Activated CD4-positive, alpha-beta T cell treated with anti-CD3 and anti-CD28 coated beads, Interleukin-10, Interleukin-2, amounts not matched to agents 100 ng/mL and 50 ng/mL, durations not matched to agents 16 hours and 8 hours (primary cell): ENCODE measurements at places on chromosomes 1 and 21.

GRCh38 chr1:85609976-85610375 is 29.4 kb downstream of the CCN1 start:
- no peak for DNase-seq

GRCh38 chr1:1035291-1035943 is 15.5 kb downstream of the AGRN start:
- no peak for DNase-seq

DNA sequence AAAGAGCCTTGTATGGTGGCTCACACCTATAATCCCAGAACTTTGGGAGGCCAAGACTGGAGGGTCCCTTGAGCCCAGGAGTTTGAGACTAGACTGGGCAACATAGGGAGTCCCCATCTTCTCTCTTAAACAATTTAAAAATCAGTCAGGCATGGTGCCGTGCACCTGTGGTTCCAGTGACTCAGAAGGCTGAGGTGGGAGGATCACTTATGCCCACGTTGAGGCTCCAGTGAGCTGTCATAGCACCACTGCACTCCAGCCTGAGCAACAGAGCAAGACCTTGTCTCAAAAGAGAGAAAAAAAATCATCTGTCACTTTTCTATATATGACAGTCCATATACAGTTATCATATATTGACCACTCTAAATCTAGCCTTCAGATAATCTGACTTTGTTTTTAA is 658.3 kb downstream of the LTN1 start:
- no peak for DNase-seq

DNA sequence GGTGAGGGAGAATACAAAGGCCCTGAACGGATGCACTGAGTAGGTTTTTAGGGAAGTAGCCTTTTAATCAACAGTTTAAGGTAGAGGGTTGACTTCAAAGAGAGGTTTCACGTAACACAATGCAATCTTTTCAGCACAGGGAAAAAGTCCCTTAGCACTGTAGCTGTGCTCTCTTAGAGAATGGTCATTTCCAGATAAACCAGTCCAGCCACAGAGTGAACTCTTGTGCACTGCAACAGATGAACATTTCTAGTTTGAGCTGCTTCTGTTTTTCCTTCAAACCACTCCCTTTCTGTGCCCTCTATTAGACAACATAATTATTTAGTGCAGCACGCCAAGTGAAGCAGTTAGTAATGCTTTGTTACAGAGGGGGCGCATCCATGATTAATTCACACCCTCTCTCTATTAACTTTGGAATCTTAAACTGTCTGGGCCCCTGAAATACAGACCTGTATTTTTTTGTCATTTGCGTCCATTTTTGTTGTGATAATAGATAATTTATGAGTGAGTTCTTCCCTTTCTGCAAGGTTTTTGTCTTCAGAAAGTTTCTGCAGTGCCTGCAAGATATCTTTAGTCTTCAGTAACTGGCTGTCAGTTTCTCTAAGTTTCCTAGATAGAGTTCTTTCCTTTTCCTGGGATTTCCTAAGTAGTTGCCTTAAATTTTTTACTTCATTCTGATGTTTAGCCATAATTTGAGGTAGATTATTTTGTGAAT is 22.9 kb downstream of the LCA5L start:
- no peak for DNase-seq

GRCh38 chr1:23589585-23589986 is 30.3 kb upstream of the ID3 start:
- DNase-seq = no peak

DNA sequence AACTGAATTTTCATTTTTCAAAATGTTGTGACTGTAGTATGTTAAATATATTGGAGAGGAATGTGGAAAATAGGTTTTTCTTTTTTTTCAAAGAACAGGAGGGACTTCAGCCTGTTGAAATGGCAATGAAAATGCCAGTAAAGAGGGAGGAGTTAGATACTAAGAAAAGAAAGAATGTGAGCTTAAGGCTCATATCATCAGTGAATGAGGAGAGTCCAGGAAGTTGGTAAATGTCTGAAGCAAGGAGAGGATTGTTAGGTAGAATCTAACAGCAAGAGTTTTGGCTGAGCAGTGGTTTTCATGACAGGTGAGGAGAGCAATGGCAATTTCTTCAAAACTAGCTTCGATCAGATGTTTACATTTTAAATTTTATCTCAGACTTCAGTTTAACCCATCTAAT is 43.0 kb downstream of the PLA2G4A start:
- DNase-seq = no peak

GRCh38 chr1:248576260-248576980 is 1.9 kb upstream of the OR2T34 start:
- peak; percentile 22 for DNase-seq

DNA sequence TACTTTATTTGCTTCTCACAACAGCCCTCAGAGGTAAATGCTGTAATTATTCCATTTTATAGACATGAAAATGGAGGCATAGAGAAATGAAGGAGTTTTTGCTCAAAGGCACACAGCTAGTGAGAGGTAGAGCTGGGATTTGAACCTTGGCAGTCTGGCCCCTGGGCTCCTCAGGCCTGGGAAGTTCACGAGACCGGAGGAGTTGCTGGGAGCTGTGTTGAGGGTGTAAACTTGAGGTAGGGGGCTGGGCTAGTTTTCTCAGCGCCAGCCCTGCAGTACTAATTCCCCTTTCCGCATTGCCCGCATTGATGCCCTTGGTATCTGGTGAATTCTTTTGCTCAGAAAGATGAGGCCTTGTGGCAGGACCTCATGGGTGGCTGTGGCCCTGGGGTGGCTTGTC is 73.3 kb downstream of the PTPRU start:
- no peak for DNase-seq

GRCh38 chr1:56284928-56285327 is 294.4 kb downstream of the PLPP3 start:
- DNase-seq = no peak

DNA sequence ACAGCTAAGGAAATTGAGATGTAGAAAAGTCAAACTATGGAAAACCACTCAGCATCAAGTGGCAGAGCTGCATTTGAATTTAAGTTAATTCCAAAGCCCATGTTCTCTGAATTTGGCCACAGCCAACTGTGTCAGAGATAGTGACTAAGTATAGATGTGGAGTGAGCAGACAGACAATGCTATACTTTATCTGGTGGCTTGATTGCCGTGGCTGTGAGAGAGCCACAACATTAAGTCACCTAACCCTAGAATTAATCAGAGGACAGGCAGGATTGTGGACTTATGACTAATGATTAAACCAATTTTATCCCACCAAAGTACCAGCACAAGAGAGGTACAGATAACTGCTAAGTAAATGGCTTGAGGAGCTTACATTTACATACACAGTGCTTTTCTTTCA is 209.8 kb downstream of the TPR start:
- DNase-seq = no peak

- DNase-seq = peak; percentile 54
Measured at GRCh38 chr1:8671306-8671917, 146.0 kb downstream of the RERE start.

DNA sequence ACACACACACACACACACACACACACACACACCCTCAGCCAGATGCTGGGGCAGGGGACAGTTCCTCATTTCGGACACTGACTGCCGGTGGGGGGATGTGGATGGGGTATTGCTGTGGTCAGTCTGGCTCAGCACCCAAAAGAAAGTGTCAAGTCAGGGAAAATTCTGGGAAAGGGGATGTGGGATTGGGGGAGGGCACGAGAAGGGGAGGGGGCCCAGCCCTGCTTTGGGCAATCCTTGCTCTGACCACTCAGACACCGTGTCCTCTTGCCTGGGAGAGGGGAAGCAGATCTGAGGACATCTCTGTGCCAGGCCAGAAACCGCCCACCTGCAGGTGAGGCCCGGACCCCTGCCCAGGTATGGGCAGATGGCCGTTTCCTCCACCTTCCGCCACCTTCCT is at the start of gene C1QC:
Gene C1QC (plus strand): TSS at position 253 of the 400 bp plus-strand sequence. CDS start 391 bp downstream, outside the sequence.
- no peak for DNase-seq

DNA sequence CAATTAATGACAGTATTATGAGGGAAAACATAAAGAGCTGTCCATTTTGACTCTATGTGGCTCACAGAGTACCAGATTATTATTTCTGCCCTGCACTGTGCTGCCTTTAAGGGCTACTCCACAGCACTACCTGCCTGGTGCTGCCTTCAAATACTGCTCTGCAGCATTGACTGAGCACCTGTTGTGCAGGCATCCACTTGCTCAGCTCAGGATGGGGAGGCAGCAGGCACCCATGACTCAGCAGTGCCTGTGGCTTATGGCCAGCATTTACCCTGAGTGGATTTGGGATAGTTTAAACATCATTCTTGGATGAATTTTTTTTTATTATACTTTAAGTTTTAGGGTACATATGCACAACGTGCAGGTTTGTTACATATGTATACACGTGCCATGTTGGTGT is 953 bp upstream of the KPRP start:
- no peak for DNase-seq

DNA sequence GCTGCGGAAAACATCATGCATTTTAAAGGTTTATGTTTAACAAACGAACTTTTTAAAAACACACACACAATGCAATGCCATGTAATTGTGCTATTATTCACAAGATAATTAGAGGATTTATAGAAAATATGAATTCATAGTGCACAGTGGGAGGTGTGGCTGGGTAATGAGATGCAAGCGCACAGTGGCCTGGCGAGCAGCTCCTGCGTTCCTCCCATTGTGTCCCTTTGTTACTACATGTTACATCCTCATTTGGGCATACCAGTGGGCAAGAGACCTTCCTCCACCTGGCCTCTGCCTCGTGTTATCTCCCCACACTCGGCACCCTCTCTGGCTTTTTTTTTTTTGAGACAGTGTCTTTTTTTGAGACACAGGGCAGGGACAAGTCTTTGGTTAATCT is 30.0 kb upstream of the TENT5B start:
- no peak for DNase-seq

GRCh38 chr21:14916676-14917141 is 148.1 kb downstream of the NRIP1 start:
- no peak for DNase-seq

DNA sequence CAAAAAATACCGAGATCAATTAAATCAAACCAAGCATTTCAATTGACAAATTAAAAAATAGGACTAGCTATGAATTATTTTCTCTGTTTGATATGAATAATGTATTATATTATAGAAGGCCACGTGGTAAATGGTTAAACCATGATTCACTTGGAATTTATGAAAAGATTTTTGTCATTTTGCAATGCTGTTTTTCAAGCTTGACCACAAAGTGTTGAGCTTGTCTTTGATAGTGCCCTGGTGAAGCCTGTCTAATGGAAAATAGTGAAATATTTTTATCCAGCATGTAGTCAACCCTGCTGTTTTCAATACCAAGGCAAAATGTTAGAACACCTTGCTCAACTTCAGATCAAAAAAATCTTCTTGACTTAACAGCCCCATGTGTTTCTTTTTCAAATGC is 288.0 kb upstream of the PRMT6 start:
- no peak for DNase-seq

- peak; percentile 80 for DNase-seq
Measured at GRCh38 chr1:119711804-119712341, at the start of gene PHGDH. Gene PHGDH, plus strand, starts transcription at chr1:119711934. Its CDS starts 89 bp downstream, at chr1:119712023.

DNA sequence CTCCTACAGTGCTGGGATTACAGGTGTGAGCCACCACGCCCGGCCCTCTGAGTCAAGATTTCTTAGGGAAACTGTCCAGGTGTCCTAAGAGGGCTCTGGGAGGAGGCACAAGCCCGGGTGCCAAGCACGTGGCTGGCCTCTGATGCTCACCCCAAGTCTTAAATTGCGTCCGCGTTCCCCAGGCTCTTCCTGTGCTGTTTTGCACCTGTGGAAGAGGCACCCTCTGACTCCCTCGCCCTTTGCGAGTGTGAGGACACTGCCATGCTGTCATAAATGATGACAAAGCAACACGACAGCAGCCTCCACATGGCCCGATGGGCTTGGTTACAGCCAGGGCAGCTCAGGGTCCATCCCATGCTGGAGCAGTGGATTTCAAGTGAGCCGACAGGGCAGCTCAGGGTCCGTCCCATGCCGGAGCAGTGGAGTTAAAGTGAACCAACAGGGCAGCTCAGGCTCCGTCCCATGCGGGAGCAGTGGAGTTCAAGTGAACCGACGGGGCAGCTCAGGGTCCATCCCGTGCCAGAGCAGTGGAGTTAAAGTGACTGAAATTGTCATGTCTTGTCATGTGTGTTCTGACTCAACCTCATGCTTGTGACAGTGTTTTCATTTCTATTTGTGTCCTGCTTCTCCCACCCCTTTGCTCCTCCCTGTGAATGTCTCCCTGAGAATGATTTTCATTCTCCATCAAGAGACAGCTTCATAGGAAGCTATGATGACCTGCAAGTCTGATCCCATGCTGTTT is 33.9 kb downstream of the PCNT start:
- no peak for DNase-seq

DNA sequence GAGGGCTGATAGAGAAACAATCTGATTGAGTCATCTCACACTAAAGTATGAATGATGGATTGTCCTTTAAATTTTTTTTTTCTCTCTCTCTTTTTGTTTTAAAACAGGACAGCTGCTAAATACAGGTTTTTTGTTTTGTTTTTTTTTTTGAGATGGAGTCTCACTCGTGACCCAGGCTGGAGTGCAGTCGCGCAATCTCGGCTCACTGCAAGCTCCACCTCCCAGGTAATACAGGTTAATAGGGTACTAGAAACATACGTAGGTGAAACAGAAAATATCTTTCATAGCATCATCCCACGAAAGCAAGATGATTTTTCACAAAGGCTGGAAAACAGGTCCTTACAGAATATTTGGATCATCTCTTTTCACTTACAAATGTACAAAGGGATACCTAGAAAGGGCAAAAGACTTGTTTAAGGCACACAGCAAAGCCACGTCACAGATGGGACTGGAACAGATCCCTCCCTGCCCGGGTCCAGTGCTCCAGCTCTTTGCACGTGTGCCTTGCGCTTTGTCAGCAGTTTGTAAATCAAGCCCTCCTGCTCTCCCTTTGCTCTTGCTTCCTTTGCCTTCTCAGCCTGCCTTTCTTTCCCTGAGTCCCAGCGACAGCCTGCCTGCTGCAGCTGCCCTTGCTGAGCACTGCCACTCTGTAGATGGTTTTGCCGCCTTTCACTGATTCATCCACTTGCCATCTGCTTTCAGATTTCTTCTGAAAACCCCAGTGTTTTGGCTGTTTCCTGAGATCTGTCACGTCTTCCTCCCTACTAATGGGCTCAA is 171.3 kb upstream of the BEND5 start:
- no peak for DNase-seq

GRCh38 chr1:232627171-232627570 is 2.8 kb downstream of the SIPA1L2 start:
- no peak for DNase-seq

DNA sequence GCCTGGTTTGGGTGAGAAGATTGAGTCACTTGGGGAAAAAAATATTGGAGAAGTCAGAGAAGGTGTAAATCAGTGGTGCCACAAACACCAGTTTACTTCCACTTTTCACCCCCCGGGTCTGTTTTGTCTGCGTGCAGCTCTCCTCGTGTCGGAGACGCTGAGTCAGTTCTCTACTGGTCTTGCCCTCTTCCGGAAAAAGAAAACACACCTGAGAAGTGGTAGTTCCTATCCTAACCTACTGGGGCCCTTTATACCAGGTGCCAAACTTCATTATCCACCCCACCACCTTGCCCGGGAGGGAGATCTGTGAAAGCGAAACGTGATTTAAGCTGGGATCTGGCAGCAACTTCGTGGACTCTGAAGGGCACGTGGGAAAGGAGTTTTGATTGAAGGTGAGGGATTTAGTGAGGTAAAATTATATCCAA is 855 bp upstream of the IVNS1ABP start:
- DNase-seq = peak; percentile 85

- peak; percentile 65 for DNase-seq
Measured at GRCh38 chr1:147647796-147648633, 22.3 kb downstream of the ACP6 start.
